ENCODE measurements at places on chromosomes 13 and 19. TPM values are rescaled to one million over a fixed set of nuclear protein-coding genes. Genes with fewer than 3 reads are reported as not detected.

The SHISA7 gene
- total RNA-seq = 0.25 TPM

The ZFR2 gene
- total RNA-seq = not detected

The MBD3L3 gene
- not detected for total RNA-seq

The PTPRH gene
- 4.4 TPM for total RNA-seq

- no peak for DNase-seq
Observed at GRCh38 chr13:110525328-110526319, 35.9 kb downstream of the RAB20 start.

- DNase-seq = no peak
Observed at GRCh38 chr19:48401287-48401686, 7.8 kb downstream of the GRIN2D start.

DNA sequence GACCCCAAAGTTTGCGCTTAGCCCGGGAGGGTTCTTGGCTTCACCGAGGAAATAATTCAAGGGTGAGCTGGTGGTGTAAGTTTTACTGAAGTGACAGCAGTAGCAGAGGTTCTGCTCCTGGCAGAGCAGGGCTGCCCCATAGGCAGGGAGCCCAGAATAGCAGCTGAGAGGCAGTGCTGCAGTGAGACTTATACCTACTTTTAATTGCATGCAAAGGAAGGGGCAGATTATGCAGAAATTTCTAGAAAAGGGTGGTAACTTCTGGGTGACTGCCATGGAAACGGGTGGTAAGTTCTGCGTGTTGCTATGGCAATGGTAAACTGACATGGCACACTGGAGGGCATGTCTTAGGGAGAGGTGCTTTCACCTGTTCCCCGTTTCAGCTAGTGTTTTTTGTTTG, 17.5 kb upstream of the CAMSAP3 start:
- DNase-seq = no peak
